ENCODE measurements at places on chromosomes 7 and 10.

GRCh38 chr7:28272461-28272877 is 91.9 kb upstream of the JAZF1 start:
- DNase-seq, result peak; percentile 3

- DNase-seq, result no peak
Observed at GRCh38 chr7:84237533-84238173, 43.1 kb upstream of the SEMA3A start.

- DNase-seq, result no peak
Observed at GRCh38 chr10:59234816-59235429, 58.5 kb downstream of the PHYHIPL start.

- DNase-seq, result no peak
Observed at GRCh38 chr7:39609113-39609934, 14.0 kb upstream of the RALA start.

DNA sequence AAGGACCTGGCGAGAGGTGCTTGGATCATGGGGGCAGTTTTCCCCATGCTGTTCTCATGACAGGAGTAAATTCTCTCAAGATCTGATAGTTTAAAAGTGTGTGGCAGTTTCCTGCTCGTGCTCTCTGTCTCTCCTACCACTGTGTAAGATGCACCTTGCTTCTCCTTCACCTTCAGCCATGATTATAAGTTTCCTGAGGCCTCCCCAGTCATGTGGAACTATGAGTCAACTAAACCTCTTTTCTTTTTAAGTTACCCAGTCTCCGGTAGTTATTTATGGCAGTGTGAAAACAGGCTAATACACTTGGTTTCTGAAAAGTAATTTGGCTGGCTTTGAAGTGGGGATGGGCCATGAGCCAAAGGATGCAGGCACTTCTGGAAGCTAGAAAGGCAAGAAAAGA is 268.0 kb upstream of the KAT6B start:
- DNase-seq, result no peak

- no peak for DNase-seq
Observed at GRCh38 chr7:29893351-29893965, 87.2 kb downstream of the WIPF3 start.

- no peak for DNase-seq
Observed at GRCh38 chr7:129386506-129386905, 47.7 kb upstream of the STRIP2 start.

DNA sequence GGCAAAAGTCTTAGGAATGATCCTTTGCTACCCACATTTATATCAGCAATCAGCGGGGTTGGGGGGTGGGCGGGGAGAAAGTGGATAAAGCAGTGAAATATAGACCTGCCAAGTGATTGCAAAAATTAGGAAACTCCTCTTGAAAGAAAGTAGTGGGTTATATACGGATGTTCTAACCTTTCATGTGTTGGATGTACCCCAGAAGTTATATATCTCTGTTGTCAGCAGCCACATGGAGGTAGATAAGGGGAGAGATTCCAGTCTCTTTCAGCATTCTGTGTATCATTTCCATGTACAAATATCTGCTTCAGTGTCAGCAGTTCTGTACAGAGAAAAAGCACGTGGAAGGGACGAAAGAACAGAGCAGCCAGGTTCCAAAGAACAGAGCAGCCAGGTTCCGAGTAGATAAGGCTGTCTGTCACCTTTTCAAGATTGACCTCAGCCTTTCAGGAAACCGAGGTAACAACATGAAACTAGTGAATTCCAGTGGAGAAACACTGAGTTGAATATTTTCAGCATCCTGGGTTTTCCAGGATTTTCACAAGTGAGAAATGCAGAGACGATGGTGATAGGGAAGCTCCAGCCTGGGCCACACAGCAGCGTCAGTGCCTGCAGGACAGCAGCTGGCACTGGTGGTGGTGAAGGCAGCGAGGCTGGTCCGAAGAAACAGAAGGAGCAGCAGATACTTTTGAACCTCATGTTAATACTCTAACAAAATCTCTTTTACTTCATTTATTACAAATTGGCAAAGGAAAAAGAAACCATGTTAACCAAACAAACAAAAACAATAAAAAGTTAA is 212.3 kb downstream of the C7orf25 start:
- DNase-seq, result no peak

- DNase-seq, result no peak
Observed at GRCh38 chr10:8665322-8665721, 610.8 kb downstream of the GATA3 start.

- no peak for DNase-seq
Observed at GRCh38 chr10:30188101-30188500, 128.7 kb upstream of the JCAD start.

DNA sequence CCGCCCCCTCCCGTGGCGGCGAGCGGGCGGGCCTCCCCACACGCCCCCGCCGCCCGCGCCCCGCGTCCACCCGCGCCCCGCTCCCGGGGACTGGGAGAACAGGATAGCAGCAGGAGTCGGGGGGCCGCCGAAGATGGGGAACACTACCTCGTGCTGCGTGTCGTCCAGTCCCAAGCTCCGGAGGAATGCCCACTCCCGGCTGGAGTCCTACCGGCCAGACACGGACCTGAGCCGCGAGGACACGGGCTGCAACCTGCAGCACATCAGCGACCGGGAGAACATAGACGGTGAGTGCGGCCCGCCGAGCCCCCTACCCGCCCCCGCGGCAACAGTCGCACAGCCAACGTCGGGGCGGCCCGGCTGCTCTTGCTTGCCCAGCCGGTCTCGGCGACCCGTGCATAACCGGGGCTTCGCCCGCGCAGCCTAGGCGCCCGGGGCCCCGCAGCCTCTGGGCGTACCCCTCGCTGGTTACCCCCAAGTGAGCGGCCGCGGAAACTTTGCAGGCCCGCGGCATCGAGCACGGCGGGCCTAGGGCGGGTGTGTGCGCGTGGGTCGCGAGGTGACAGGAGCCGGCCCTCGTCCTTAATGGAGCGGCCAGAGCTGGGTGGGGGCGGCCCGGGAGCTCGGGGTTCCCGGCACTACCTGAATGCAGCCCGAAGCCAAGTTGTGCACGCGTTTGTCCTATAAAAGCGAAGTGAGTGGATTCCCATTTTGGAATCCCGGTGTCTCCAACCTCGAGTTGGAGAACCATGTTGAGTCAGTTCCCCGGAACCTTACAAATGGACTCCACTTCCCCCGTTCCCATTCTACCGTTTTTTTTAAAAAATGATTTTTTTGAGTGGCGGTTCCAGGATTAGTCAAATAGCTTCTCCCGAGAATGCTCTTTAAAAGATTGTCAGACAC is 863 bp downstream of the CCNY start:
- DNase-seq, result no peak

GRCh38 chr10:130339091-130339490 is 202.9 kb downstream of the GLRX3 start:
- DNase-seq, result no peak

DNA sequence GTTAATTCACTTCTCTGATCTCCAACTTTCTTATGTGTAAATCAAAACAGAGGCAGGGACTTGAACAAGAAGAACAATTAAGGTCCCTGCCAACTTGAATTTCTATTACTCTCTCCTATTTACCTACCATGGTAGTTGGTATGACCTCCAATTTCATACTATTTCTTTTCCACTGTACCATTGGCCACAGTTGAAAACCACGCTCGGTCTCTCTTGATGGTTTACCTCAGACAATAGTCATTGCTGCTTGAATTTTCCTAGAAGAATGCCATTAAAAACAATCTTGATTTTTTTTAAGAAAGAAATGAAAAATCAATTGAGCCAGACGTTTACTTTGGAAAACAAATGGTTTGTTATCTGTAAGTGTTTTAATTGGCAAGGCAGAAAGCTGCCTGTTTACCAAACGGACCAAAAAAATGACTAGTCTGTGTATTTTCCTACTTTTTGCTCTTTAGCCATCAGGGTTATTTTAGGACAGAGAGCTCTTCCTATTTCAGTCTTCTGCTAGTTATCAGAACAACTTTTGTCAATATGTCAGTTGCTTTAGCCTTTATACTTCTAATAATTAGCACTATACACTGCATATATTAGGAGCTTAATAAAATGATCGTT is 157.5 kb upstream of the PLXDC2 start:
- no peak for DNase-seq

DNA sequence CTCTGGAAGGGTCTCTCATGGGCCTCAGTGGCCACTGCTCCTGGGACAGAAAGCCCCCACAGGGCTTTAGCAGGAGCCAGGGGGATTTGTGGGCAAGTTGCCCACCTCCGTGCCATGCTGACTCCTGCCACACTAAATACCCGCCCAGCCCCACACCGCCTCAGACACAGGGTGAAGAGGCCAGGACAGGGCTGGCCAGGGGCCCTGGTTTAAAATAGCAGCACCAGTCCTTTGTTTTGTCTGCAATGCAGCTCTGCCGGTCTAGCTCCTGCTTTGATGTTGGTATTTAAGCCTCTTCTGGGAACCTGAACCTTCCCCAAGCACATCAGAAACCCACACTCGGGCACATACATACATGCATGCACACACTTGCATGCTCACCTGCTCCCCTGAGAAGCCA is 14.4 kb upstream of the TNRC18 start:
- DNase-seq, result no peak

DNA sequence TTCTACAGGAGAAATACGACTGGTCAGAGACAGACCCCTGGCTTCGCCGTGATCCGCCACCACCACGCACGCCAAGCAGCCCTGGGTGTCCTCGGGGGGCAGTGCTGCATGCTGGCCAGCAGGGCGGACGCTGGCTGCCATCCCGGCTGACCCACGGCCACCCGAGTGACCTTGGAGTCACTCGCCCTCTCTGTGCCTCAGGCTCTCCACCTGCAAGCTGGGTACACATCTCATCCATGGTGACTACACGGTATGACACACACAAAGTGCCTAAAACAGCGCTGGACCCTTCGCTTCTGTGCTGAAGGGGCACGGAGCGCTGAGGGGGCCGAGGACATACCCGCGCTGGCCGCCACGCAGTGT is 62.0 kb upstream of the RNF32 start:
- no peak for DNase-seq

DNA sequence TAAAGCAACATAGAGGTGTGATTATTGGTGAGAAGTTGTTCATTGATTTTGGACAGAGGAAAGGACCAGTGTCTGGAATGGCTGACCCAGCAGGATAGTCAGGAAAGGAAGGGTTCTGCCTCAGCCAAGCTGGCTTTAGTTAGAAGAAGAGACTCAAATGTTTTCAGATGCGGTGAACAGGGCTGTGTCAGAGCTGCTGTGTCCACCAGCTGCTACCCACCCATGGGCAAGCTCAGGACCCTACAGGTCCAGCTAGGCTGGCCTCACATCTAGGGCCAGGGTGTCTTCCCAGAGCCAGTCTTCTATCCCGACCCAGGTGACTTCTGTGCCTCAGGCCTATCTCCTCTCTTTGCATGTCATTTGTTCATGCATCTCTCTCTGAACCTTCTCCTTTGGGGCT is 37.3 kb upstream of the CXCL12 start:
- DNase-seq, result no peak

- DNase-seq, result no peak
Observed at GRCh38 chr7:140160308-140160707, 16.5 kb downstream of the KDM7A start.

DNA sequence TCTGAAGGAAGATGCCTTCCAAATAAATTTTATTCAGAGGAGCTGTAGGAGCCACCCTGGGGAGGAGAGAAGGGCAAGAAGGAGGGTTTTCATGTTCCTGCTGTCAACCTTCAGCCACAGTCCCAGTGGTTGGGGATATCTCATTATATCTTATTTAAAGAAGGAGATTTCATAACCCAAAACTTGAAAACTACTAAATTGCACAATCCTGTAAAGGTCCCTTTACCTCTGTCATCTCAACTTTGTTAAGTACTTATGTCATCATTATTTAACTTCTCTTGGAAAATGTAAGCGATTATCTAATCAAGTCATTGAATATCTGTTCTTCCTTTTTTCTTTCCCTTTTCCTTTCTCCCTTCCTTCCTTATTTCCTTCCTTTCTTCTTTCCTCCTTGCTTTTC is 794.5 kb upstream of the IGFBP3 start:
- no peak for DNase-seq

- DNase-seq, result no peak
Observed at GRCh38 chr7:77450613-77451012, 34.5 kb upstream of the GSAP start.

GRCh38 chr7:130154501-130155317 is 50.5 kb downstream of the TMEM209 start:
- no peak for DNase-seq

- no peak for DNase-seq
Observed at GRCh38 chr10:124721330-124722045, 22.7 kb downstream of the FAM53B start.

GRCh38 chr7:50351267-50351666 is 46.8 kb downstream of the IKZF1 start:
- DNase-seq, result no peak

- no peak for DNase-seq
Observed at GRCh38 chr10:4658777-4659176, 167.2 kb upstream of the AKR1E2 start.

DNA sequence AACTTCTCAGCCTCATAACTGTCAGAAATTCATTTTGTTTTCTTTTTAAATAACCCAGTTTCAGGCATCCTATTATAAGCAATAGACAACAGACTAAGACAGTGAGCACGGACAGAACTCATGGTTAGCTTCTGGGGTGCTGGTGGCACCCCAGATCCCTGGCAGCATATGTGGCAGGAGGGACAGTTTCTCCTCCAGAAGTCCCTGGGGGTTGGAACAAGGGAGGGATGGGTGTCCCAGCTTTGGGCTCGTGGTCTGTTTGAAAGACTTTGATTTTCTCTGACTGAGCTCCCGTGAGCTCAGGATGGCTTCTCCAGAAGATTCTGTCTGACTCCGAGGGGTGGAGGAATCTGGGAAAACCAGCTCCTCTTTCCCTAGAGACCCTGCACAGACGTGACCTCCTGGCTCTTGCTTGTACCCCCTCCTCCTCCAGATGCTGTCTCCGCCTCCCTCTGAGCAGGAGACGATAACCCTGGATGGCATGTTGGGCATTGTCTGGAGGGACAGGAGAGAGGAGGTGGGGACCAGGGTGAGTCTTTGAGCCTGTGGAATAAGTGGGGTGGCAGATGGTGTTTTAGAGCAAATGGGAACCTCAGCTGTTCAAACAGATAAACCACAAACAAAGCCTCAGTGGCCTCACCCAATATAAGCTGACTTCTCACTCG is 421.1 kb downstream of the GLRX3 start:
- no peak for DNase-seq

DNA sequence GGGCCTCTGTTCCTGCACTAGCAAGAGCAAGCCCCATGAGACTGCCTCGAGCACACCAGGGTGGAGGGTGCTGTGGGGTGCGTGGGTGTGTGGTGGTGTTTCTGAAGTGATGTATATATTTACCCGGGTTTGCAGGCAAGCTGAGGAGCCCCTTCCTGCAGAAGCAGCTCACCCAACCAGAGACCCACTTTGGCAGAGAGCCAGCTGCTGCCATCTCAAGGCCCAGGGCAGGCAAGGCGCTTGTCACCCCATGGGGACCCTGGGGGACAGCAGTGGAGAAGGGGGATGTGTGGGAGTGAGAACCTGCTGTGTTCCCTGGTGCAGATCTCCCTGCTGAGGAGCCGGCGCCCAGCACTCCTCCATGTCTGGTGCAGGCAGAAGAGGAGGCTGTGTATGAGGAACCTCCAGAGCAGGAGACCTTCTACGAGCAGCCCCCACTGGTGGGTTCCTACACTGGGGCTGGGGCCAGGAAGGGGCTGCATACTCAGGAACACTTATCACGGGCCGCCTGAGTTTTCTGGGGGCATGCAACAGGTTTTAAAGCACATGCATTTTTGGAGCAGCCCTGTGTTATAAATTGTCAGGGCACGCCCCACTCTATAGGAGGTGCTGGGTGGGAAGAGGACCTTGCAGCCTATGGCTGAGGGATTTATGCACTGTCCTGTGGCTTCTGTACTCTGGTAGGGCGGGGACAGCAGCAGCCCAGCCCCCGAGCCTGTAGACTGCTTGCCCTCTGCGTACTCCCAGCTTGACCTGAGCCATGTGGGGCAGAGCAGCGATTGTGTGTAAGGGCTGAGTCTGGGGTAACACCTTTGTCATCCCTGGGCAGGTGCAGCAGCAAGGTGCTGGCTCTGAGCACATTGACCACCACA is 5.9 kb downstream of the PGAM2 start:
- DNase-seq, result no peak
